NCI-H526 (cell line): ENCODE measurements at places on chromosomes 2 and 18.

- no peak for DNase-seq
Measured at GRCh38 chr18:58891776-58892175, 27.1 kb downstream of the ZNF532 start.

DNA sequence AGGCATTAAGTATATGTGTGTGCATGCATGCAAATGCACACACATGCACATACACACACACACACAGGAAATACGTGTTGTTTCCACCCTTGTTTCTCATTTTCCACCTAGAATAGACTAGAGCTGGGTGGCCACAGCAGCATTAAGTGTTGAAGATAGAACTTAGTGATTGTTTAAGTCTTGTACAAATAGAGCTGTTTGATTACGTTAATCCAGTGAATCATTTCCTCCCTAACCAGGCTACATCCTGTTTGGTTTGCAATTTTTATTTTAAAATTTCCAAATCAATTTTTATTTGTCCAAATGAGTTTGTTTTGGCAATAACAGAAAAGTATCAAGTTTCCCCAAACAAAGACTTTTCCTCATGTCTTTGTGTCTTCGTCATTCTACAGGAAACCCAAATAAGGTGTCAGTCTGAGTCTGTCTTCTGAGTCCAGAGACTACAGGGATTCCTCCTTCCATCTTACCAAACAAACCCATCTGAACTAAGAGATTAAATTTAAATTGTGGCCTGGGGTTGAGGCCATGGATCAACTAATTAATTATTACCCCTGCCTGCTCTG, 74.6 kb upstream of the GALNT5 start:
- DNase-seq = no peak

- peak; percentile 66 for DNase-seq
Measured at GRCh38 chr2:235810846-235811245, 317.0 kb downstream of the AGAP1 start.

DNA sequence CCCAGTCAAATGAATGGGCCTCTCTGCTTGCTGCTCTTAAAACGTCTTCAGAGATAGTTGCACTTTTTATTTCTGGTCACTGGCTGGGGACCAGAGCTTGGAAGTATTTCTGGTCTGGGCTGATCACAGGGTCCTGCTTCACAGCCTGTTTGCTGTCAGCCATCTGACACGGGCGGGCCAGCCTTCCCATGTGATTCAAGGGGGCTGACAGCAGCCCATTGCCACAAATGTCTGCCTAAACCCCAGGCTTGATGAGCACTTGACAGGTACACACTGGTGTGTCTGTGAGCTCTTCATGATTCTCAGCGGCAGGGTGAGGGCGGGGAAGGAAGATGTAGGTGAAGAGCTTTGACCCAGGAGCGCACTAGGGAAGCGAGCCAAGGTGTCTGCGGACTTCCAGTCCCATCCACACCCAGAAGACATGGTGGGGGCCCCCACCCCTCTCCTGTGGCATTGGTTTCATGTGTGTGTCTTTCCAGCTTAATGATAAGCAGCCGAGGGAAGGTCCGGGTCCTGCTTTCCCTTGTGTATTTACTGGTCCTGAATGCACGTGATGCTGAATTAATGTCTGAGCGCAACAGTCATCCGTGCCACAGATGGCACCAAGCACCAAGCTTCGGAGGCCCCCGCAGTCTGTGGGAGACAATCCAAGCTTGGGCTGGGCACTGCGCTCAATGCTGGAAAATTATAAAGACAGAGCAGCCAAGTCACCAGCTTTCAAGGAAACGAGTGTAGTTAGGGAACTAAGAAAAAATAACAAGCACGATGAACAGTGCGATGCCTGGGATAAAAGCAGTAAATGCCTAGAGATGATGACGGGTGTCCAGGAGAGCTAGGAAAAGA, 73.3 kb downstream of the SH3BP4 start:
- no peak for DNase-seq

- no peak for DNase-seq
Measured at GRCh38 chr2:45127891-45128290, 118.6 kb upstream of the SIX2 start.

- DNase-seq = no peak
Measured at GRCh38 chr2:103738606-103739005, 976.8 kb downstream of the TMEM182 start.

GRCh38 chr2:169108099-169108884, 38.9 kb downstream of the DHRS9 start:
- DNase-seq = no peak

DNA sequence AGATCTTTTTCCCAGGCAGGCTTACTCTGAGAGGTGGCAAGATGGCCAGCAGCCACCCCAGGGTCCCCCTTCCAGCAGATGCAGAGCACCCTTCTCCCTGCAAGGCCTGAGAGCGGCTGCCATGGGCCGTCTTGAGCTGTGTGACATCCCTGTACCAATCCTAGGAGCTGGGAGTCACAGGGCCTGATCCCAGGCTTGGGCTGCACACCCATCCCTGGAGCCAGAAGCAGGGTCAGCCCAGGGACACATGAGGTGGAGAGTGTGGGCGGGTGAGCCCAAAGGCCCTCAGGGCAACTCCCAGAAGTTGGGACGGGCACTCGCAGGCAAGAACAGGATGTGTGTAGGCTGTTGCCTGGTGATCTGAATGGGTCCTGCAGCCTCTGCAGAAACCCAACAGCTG, 40.5 kb downstream of the CROCC2 start:
- no peak for DNase-seq

DNA sequence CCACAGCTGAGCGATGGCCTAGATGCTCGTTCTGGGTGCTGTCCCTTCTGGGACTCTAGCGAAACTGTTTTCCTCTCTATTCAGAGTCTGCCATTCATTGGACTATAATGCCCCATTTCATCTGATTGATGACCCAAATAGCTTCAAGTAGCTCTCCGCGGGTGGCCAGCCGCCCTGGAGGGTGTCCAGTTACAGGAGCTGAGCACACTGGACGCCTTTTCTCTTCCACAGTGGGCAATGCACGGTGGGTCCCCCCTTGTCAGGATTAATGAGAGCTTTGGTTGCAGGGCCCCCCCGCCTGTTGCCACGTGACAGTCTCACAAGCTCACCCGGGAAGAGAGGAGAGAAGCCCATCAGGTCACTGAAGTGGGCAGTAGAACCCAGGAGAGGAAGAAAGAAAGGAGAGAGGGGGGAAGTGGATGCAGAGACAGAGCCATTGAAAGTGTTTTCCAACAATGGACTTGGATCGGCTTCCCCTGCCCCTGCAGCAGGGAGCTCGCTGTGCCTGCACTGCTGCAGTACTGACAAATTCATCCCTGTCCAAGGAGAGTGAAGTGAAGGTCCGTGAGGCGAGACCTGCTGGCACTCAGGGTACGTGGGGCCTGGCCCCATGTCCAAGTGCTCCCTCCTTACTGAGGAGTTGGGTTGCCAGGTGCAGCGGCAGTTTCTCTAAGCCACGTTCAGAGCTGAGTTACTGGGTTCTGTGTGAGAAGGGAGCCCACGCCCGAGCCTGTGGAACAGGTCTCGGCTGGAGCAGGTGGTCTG, 44.8 kb downstream of the DIPK1C start:
- no peak for DNase-seq

DNA sequence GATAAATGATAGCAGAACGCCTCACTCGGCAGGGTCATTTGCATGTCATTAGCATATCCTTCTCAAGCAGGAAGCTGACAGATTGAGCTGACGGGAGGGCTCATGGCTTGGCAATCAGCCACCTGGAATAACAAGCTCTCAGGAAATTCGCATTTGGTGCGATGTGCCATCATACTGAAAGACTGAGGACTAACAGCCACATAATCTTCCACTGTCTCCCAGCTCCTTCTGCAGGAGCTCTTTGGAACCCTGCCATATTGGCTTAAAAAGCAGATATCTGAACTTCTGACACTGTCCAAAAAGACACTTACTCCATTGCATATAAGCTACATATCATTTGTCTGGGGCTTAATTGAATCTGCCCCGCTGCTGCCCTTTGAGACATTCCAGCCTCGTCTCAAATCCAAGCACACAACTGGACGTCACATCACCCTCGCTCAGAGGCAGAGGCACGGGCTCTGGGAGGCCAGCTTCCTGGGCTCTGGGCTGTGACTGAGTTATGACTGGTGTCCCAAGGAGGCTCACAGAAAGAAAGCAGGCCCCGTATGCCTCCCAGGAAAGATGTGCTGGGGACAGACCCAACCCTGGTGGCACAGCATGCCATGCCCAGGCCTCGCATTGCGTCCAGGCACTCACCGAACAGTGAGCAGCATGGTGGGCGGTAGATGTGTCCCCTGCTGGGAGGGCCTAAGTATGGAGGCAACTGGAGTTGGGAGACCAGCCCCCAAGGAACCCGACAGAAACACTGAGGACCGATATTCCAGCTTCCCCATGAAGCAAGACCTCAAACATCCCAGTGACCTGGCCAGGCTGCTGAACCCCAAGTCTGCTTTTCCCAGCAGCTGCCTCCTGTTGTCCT, 228.0 kb downstream of the ATAD2B start:
- peak; percentile 82 for DNase-seq

- no peak for DNase-seq
Measured at GRCh38 chr18:33677891-33678290, 99.9 kb downstream of the ASXL3 start.
